ENCODE measurements at places on chromosomes 1 and 21.

GRCh38 chr1:219359126-219359525 lies 185.4 kb downstream of the LYPLAL1 start:
- DNase-seq = no peak

DNA sequence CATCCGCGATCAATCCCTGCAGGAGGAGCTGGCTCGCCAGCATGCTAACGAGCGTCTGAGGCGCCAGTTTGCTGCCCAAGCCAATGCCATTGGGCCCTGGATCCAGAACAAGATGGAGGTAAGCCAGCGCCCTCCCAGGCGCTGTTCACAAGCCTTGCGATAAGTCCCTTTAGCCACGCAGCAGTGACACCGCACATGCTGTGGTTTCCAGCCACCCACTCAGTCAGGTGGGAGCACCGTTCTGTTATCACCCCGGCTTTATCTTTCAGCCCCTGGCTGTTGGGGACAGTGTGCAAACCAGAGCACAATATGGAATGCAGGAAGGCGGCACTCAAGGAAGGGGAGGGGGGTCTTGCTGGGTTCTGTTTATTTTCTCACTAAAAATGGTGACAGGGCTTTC lies 41.1 kb upstream of the MTR start:
- no peak for DNase-seq

- no peak for DNase-seq
Observed at GRCh38 chr1:75908717-75909152, 23.5 kb downstream of the ASB17 start.

DNA sequence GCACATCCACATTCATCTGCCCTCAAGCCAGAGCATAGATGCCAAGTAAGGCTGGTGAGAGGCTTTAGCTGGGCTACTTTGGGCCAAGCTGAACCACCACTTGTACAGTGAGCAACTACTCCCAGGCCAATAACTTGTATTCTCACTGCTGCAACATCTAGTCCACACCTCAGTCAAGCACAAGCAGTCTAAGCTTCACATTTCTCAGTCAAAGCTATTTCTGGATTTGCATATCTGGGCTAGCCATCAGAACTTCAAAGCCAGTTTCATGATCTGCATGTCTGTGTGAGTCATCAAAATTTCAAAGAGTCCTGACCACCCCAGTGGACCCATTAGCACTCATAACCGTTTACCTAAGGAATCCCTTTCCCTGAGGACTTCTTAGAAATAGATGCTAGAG lies 77.7 kb upstream of the DIRAS3 start:
- no peak for DNase-seq

- DNase-seq = no peak
Observed at GRCh38 chr1:18373151-18373550, 107.6 kb upstream of the KLHDC7A start.

GRCh38 chr1:211267204-211267857 lies 8.2 kb downstream of the RCOR3 start:
- no peak for DNase-seq

- DNase-seq = no peak
Observed at GRCh38 chr1:227215863-227216510, 102.3 kb downstream of the CDC42BPA start.

- DNase-seq = no peak
Observed at GRCh38 chr1:203321273-203322052, 16.1 kb downstream of the BTG2 start.

- DNase-seq = no peak
Observed at GRCh38 chr1:219090607-219091006, 83.1 kb upstream of the LYPLAL1 start.

DNA sequence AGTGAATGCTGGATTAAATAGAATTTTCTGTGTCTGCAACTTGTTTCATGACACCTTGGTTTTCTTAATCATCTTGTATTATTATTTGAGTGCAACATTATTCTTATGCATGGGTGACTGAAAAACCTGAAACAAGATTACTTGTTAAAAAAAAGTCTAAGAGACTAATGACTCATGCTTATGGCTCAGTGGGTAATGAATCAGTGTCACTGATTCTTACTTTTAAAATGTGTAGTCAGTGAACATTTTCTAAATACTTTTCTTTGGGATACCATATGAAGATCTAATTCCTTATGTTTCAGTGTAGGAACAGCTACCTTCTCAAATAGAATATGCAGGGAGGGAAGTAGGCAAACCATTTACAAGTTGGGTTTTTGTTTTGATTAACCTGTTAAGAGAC lies 65.5 kb downstream of the PRKAA2 start:
- DNase-seq = no peak

Measured in left hindlimb (tissue), 1 donor.